ENCODE measurements at places on chromosomes 6 and 20.

DNA sequence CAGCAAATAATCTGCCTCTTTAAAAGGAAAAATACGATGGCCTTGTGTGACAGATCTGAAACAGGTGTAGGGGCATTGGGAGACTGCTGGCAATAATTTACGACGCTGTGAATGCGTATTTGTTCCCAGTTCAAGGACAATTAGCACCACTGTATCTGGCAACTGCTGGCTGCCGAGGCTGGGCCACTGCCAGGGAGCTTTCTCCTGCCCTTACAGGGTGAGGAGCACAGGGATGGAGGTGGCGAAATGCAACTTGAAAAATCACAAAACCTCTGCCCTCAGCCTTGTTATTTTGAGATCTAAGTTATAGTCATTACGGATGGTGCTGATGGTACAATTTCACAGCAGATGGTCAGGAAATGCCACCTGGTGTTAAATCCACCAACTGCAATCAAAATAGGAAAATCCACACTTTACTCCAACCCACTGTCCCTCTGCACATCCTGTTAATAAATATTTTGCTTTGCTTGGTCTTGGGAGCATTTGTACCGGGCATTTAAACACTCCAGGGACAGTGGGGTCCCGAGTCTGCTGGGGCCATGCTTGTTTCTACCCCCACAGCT lies 6.4 kb downstream of the MYLK4 start:
- no peak for DNase-seq

GRCh38 chr20:22374066-22374465 lies 210.3 kb downstream of the FOXA2 start:
- no peak for DNase-seq

DNA sequence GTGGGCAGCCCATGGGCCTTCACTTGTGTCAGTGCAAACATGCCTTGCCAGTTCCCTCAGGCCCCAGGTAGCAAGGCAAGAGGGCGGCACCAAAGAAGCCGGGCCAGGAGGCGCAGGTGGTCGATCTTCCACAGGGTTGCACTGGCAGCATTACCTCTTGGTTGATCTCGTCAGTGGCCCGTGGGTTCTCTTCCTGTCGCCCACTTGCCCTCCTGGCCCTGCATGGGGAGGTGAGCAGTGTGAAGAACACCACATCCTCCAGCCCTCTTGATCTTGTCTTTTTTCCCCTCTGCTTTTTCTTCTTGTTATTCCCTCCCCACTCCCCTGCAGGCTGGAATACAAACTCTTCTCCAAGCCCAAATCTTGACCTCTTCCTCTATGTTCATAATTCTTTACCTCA lies 3.0 kb upstream of the CST11 start:
- no peak for DNase-seq

GRCh38 chr20:4637081-4637797 lies 84.5 kb upstream of the PRND start:
- DNase-seq = no peak

GRCh38 chr6:51640021-51640420 lies 447.4 kb downstream of the PKHD1 start:
- DNase-seq = no peak

DNA sequence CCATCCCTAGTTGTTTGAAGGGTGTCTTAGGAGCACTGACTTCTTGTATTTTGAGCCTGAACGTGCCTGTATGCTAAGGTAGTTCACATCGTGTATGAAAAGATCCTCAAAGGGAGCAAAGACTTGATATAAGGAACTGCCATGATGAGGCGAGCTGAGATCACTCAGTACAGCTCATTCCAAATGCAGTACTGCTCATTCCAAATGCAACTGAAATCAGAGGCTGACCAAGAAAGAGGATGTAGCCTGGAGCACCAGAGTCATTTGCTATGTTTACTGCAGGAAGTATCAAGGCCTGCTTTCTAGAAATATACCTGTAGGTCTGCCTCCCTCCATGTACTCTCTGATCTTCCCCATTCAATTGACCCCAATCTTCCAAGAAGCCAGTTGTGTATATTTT lies 832.2 kb downstream of the EYS start:
- no peak for DNase-seq

- no peak for DNase-seq
These were observed 143.9 kb downstream of the BCAS1 start for GRCh38 chr20:53926428-53927028.

DNA sequence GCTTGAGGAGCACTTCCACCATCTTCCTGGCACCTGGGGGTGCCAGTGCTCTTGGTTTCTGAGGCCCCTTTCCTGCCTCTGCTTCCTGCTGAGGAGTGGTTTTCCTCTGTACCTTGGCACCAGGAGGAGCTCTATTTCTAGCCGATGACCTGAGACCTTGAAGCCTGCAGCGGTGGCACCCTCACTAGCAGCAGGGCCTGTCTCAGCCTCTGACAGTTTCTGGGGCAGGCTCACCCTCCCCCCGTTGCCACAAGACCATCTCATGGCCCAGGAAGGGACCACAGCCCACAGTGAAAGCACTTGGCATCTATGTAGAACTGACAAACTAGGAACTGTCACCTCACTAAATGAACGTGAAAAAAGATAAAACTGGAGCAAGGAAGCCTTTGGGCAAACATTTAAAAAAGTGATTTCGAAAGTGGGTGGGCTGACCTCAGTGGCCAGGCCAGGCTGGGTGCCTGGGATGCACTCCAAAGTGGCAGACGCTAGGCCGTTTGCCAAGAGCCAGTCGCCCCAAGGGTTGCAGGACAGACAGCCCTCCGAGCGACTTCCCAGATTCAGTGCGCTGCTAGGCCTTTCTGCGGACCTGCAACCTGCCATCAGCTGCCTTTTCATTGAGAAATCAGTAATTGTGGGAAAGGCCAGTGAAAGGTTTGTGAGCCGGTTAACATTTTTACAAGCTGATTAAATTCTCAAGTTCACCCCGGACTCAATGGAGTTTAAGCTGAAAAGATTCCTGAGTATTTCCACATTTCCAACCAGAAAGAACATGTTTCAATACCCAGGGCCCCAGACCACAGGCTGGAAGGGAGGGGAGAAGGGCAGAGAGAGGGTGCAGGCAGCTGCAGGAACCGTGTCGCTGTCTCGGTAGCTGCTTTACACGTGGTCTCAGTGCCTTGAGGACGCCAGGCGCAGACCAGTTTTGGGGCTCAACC lies 303.7 kb downstream of the ESR1 start:
- no peak for DNase-seq

DNA sequence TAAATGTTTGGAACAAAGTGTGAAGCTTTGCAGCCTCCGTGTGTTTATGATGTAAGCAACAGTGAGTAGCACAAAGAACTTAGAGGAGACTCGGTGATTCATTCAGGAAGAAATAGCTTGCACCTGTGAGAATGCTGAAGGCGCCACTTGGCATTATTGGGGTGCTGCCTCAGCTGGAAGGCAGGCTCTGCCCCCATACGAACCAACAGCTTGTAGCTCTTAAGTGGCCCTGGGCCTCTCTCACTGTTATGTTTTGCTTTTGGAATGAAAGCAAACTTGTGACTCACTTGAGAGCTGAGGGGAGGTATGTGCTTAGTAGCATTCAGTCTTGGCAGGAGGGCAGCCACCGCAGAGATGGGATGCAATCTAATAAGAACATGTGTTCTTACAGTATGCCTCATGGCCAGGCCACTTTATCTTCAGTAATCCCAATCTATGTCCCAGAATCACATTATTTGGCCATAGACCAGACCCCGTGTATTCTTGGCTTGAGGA lies 310.7 kb downstream of the EYA4 start:
- no peak for DNase-seq

GRCh38 chr6:71011871-71012371 lies 55.1 kb upstream of the B3GAT2 start:
- no peak for DNase-seq

GRCh38 chr6:128365520-128366160 lies 154.8 kb downstream of the PTPRK start:
- no peak for DNase-seq

DNA sequence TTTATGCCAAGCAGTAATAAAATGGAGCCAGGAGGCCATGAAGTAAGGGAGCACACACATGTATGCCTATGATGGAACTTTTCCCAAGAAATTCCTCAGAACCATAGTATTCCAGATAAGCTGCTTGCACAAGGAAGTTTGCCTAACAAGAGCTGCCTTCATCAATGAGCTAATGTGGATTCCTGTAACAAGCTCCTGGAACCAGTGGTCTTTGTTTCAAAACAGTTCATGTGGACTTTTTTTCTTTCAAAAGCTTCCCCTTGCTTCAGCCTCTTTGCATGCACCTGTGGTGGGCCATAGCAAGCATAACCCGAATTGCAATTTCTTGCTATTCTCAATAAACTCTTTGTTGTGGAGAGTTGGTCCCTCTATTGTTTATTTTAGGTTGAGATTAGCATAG lies 359.6 kb downstream of the UTRN start:
- no peak for DNase-seq

- no peak for DNase-seq
These were observed 101.4 kb upstream of the CEP85L start for GRCh38 chr6:118752803-118753202.

DNA sequence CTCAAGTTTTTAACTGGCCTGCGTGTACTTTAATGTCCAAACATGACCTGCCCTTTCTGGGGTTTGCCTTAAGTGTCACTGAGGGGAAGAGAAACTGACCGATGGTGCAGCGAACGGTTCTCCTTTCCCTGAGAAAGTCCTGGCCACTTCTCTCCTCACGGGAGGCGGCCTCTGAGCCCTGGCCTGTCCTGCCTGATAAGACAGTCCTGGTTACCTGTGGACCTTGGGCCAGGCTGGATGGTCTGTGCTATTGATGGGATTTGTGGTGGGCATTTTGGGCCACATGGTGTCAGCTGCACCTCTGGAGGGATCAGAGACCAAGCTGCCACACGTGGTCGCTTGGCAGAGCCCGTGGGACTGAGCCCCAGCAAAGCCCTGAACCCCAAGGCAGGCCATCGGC lies 11.6 kb upstream of the NTSR1 start:
- no peak for DNase-seq

- no peak for DNase-seq
These were observed 9.0 kb downstream of the EMILIN3 start for GRCh38 chr20:41357424-41358163.

DNA sequence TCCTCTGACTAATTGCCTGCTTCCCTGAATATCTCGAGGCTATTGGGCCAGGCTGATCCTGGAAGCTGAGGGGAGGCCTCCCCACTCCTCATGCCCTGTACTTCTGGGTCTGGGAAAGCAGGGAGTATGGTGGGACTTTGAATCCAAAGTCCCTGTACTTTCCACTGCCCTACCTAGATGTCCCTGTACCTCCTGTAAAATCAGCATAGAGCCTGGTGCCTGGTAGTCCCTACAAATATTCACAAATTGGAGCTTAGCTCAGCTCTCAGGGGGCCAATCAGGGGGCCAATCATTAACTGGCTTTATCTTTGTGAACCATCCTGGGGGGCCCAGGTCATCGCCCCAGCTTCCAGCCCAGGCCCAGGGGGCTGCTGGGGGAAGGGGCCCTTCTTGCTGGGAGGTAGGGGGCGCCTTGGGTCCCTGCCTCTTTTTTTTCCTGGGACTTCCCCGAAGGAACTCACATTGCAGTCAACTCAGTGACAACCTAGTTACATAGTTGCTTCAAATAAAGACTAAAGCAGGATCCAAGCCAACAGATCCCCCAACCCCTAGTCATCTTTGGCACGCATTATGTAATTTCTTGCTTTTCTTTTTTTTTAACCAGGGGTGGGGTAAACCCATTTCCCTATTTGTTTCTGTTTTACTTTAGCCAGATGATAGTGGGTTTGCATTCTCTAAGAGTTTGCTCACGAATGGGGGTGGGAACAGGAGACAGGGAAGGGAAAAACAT lies 6.9 kb upstream of the VEGFA start:
- DNase-seq = no peak

DNA sequence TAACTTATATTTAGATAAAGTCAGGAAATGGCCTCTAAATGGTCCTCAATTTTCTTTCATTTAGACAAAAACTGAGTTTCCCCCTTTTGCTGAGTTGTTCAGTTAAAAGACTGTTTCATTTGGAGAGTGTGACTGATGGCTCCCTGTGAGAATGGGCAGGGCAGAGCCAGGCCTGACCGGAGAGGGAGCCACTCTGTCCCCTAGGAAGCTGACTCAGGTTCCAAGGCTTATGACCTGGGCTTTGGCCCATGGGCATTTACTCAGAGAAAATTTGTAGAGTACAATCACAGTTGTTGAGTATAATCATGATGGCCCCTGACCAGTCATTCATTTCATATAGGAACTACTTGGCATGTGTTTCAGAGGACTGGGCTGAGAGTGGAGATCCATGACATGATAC lies 37.0 kb upstream of the AIG1 start:
- no peak for DNase-seq

GRCh38 chr6:154542747-154543146 lies 32.3 kb upstream of the CNKSR3 start:
- DNase-seq = no peak

DNA sequence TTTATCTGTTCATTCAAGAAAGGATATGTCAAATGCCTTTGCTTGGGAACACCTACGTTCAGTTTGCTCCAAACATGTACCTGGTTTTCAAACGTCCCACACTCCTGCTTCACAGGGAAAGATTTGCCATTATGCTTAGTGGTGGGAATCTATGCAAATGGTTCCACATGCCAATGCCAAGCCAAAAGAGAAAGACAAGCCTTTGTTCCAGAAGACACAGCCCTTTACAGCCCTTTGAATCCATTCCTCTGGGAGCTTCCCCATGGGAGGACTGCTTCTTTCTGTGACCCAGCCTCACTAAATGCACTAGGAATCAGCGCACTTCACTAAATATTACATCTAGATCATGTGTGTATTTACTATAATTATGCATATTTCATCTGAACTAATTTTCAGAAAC lies 619.5 kb downstream of the PRKN start:
- DNase-seq = no peak

GRCh38 chr20:58072695-58073671 lies 155.5 kb downstream of the ANKRD60 start:
- no peak for DNase-seq
